ENCODE measurements at places on chromosomes 5 and 9.

DNA sequence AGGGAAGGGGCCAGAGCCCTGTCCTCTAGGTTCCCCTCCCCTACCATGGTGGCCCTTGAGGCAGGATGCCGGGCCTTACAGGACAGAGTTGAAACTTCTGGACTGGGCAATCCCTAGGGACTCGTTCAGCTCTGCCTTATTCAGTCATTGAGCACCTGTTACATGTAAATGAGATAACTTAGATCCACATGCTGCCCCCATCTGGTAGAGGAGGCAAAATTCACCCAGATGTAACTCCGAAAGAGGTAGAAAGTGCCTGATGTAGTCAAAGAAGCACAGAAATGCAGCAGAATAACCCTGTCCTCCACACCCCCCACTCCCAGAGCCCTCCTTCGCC lies 1.5 kb downstream of the GGTA1 start:
- peak; percentile 93 for DNase-seq

GRCh38 chr9:132356324-132356924 lies 1.6 kb upstream of the SETX start:
- no peak for DNase-seq

DNA sequence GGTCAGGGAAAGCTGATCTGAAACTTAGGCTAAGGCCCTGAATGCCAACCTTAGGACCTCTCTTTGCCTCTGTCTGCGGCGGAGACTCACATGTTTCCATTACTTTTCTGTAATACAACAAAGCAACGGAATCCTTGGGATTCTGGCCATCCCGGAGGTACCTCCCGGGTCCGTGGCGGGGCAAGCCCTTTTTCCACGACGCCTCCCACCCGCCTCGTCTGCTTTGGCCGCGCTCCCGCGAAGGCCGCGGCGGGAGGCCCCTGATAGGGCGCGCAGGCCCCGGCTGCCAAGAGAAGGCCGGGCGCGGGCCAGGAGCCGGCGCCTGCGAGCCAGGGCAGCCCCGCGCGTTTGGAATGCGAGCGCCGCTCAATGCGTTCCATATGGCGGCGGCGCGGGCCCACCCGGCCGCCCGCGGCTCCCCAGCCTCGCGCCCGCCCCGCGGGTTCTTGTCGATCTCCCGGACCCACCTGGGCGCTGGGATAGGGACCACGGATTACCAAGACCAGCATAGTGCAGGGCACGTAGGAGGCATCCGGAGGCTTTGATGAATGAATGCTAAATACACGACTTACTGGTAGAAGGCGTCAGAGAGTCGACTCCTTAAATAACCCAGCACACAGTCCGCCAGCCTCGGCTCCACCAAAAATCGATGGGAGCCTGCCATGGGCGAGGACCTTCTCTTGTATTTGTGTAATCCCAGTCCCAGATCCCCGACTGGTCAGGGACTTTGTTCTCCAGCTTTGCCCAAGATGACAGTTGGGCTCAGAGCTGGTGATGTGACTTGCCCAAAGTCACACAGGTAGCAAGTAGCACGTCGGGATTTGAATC lies 17.5 kb upstream of the PHF19 start:
- peak; percentile 80 for DNase-seq

DNA sequence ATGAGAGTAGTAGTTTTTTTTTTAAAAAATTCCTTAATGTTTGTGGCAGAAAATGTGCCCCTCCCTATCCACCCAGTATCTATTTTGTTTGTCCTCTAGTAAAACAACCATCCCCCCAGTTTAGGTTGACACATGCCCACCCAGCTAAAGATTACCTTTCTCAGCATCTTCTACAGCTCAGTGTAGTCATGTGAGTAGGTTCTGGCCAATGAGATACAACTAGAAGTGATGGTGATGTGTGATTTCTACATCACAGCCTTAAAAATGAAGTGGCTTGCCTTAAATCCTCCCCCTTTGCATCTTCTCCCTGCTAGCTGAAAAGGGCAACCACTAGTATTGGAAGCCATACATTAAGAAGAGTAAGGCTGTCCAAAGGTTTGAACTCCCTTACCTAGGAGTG lies 14.9 kb downstream of the CHD1 start:
- DNase-seq, result no peak

DNA sequence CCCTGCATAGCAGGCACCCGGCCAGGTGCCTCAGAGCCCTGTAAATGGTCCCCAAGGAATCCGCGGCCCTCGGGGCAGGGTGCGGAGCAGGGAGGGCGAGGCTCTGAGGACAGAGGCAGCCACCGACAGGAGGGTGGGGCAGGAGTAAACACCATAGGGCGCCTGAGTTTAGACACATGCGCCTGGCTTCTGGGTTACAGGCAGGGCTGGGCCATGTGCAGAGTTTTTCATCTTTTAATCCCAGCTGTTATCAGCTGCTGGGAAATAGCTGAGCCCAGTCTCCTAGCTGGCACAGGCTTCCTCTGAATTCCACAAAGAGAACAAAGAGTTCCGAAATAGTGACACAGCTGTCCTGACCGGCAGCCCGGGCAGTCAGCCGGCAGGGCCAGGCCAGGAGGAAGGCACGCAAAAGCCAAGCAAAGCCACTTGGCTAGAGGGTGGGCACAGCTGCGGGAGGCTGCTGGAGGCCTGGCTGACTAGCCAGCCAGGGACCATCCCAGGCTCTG lies 98.9 kb upstream of the PHYKPL start:
- DNase-seq, result peak; percentile 97

DNA sequence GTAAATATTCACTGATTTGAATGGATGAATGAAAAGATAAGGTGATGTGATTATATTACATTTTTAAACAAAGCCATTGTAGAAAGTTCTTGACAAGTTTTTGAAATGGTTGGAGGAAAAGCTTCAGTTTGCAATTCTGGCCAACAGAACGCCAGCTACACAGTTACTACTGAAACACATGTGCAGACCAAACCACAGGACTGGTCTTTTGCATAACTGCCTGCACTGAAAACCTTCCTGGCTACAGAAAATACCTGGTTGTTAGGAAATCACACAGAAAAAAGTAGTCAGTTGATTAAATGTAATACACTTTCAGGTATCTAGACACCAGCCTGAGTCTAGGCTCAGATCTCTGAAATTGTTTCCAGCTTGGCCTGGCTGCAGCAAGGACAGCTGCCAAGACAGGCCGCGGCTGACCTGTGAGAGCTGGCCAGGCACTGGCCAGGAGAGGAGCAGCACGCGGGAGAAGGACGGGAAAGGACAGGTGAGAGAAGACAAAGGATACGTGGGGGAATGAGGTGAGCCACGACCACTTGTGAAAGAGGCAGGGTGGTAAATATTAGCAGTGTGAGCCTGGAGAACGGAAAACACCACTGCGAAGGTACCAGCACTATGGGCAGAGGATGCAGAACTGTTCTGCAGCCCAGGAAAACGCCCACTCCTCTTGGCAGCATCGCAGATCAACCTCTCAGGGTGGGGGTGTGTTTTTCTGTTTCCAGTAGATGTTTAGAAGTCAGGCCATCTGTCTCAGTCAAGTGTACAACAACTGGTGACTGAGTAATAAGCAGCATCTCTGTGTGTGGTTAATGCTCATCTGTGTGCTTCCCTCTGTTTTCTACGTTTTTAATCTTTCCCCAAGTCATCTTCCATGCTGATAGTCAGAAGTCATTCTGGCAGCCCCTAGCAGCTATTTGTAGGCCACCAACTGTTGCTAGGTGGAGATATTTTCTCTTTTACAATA lies 137.4 kb downstream of the SCAMP1 start:
- peak; percentile 68 for DNase-seq

DNA sequence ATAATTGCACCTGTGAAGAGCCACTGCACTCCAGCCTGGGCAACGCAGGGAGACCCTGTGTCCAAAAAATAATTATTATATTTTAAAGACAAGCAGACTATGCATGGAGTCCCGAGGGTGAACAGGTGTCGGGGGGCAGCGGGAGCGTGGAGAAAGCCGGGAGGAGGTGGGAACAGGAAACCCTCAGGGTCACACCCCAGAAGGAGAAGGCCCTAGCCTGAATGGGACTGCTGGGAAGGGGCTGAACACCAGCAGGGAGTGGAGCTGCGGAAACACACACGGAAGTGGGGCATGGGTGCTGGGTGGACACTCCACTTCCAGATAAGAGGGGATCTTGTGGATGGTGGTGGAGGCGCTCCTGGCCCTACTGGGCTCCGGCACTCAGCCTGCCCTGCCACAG lies 12.8 kb downstream of the SURF6 start:
- no peak for DNase-seq

DNA sequence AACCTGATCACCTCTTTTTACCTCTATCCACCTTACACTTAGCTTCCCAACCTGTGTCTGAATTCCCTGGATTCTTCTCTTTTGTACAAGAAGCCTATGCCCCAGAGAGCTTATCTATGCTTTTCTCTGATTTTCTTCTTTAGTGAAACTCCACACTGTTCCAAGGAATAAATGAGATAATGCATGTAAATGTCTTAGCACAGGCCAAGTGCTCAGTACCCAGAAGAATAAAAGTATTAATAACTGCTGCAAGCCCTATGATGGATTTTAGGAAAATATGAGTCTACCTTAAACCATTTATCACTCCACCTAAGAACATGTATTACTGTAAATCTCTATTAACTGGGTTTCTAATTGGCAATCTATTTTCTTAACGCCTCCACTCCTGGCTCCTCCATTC lies 168.5 kb upstream of the TNC start:
- no peak for DNase-seq

- DNase-seq, result peak; percentile 14
Observed at GRCh38 chr9:97109194-97109811, 70.4 kb upstream of the CTSV start.

DNA sequence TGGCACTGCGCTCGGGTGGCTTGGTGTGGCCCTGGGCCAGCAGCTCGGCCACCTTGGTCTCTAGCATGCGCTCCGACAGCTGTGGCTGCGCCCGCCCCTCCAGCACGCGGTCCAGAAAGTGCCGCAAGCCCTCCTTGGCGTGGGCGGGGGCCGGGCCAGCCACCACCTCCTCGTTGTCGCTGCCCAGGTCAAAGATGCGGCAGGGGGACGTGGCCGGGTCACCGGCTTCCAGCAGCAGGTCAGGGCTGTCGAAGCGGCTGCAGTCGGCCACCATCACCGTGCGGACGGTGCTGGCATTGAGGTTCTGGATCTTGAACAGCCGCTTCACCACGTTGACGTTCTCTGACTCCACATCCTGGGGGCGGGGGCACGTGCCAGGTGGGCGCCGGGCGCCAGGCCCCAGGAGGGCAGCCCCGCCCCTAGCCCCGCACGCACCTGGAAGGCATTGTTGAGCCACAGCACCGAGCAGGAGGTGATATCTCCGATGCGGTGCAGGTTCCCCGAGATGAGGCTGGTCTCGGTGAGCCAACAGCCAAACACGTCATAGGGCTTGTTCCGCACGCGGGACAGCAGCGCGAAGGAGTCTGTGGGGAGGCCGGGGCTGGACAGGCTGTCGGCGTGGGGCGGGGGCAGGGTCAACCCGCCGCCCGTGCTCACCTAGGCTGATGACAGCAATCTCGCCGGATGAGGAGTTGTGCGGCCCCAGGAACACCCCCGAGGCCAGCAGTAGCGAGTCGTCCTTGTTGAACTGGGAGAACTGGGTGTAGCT lies 2.2 kb downstream of the FBXW5 start:
- no peak for DNase-seq

DNA sequence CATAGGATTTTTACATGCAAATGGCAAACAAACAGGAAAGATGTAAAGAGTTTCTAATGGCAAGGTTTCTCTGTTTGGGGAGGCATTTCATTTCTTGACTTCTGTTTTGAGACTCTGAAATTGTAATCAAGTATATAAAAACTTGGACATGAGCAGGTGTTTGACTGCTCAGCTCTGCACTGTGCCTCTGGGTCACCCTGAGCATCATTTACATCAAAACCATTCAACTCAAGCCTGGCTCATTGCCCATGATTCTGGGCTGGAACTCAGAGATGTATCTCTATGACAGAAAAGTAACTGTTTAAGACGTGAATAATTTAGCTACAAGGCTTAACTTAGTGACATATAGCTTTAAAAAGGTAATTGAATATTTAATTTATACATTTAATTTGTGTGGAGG lies 1402.4 kb upstream of the NUDT12 start:
- DNase-seq, result peak; percentile 7

DNA sequence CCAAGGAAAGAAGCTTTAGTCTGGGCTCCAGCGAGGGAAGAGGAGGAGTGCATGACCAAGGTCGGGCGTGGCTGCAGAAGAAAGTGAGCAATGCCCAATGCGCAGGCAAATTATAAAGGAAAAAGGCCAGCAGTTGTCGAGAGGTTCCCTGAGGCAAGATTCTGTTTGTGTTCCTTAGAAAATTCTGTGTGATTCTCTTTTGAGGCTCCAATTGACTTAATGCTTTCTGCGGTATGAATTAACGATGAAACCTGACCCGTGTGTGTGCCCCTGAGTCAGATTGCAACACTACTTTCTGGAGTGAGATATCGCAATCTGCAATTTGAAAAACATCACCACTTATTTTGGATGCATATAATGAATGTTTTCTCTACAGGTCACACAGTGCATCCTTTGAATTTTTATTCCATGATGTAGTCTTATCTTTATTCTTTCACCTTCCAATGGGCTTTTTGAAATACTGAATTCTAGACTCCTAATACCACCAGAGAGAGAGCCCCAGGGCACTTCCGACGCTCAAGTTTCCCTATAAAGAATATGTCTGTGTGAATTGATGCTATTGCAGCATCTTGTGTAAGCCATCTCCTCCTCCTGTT lies 117.9 kb upstream of the IL6ST start:
- DNase-seq, result no peak

GRCh38 chr9:137727716-137728115 lies 108.9 kb downstream of the EHMT1 start:
- DNase-seq, result no peak

DNA sequence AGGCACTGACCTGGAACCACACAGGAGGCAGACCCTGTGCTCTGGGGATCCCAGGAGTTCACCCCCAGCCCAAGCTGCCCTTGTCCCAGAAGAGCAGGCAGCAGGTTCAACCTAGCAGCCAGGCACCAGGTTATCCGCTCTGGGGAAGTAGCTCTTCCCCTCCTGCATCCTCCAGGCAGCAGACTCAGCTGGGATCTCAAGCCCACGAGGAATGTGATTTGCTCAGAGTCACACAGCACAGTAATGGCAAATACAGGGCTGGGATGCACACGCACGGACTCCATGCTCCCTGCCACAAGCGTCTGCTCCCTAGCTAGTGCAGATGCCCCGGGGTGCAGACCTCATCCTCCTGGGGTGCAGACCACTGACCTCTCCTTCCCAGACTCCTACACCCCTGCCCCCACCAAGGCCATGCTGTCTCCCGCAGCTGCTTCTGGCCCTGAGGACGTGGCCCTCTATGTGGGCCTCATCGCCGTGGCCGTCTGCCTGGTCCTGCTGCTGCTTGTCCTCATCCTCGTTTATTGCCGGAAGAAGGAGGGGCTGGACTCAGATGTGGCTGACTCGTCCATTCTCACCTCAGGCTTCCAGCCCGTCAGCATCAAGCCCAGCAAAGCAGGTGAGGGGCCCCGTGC lies 25.5 kb downstream of the HK3 start:
- DNase-seq, result peak; percentile 38

DNA sequence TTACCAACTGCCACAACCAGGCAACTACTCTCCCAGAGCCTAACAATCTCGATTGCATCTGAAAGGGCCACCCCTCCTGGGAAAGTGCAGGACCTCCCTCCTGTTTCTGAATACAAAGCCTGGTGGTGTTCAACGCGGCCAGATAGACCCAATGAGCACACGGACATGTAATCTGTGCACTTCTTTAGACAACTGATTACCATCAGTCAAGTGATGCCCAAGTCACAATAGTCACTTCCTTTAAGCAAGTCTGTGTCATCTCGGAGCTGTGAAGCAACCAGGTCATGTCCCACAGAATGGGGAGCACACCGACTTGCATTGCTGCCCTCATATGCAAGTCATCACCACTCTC lies 739 bp downstream of the C9orf72 start:
- peak; percentile 74 for DNase-seq

Data from tongue (tissue), 3 donors.